NCI-H2171 (cell line): ENCODE measurements at places on chromosomes 11 and 22.

DNA sequence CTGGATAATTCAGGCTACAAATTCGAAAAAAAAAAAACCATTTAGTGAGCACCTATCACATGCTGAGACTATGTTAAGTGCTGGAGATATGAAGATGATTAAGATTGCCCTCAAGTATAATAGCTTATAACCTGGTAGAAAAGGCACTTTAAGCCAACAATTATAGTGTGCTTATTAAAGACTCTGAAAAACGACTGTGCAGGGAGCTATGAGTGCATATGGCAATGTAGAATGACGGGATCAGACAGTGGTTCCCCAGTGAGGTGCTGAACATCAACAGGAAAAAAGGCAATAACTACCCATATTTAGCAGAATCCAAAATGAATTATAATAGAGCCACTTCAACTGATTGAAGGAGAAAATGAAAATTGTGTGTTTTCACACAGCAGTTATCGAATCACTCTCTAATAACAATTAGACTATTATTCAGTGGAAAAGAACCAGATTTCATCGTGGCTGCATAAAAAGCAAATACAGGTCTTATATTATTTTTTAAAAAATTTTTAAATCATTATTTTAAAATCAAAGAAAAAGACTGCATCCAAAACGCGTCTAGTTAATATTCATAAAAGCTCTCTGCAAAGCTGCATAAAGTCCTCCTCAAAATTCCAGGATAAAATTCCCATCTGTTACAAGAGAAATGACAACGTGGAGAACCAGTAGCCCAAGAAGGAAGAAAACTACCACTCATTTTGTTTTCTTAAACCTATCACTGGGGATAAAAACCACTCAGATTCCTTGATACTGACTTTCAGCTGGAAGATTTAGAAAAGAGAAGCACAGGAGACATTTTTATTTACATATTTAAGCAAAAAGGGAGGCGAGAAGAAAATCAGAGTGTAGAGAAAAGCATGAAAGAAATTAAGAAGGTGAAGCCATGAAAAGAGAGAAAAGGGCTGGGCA lies 1.1 kb downstream of the MTMR2 start:
- no peak for DNase-seq

DNA sequence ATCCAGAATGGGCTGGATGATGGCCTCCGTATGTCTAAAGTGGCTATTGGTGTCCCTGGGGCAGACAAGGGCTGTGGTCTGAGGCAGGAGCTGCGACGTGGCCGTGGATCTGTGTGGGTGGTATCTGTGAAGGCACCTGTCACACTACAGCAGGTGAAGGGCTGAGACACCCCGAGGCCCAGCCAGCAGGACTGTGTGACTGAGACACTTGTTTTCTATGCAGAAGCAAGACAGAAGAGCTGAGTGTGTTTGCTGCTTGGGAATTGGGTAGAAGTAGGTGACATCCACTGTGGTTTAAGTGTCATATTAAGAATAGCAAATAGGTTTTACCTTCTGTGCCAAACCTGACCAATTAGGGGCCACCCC lies 35.0 kb downstream of the AMPD3 start:
- DNase-seq: no peak

GRCh38 chr11:24567380-24567779 lies 70.5 kb downstream of the LUZP2 start:
- DNase-seq: no peak

GRCh38 chr22:40051322-40051721 lies 56.6 kb downstream of the FAM83F start:
- no peak for DNase-seq

DNA sequence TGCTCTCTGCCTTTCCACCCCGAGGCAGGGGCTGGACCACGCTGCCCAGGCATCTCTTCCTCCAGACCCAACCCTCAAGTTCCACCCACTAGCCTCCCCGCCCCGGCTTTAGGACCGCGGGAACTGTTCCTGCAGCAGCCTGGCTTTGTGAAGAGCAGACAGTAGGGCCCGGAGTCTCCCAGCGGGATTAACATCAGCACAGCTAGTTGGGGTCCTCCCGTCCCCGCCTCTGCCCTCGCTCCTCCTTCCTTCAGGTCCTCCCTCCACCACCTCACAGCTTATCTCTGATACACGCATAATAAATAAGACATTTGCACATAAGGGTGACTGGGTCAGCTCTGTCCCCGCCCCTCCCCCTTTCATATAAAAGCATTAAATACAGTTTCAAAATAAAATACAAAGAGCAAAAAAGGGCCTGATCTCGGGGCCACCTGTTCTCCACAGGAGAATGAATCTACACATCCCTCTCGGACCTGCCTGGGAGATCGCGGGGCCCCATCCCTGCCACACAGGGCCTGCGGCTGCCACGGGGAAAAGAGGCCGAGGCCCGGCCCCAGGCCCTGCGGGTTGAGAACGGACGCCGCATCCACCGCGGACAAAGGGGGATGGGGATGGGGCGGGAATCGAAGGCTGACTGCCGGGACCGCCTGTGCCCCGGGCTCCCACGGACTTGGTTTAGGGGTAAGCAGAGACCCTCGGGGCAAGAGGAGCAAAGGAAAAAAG lies 6.5 kb downstream of the ZFTA start:
- no peak for DNase-seq

DNA sequence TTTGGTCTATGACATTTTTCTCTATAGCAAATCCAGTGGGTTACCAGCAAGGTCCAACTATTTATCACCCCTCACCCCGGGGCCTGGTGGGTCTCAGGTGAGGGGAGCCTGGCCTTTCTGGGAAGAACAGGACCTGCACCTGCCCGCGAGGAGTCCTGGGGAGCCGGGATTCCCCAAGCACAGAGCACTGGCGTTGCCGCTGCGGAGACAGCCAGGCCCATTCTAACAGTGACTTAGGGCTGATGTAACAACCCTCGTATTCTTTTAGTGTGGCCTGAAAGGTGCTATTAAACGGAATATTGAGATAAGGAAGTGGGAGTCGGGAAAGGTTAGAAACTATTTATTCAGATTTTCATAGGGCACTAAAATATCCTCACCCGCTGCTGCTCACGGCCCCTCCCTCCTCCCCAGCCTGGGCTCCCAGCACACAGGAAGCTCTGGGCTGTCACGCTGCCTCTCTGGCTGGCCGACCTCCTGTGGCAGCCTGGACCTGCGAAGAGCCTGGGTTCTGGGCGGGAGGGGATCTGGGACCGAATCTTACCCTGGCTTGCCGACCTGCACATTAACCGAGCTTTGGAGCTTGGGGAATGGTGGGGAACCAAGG lies 141.2 kb downstream of the MIAT start:
- DNase-seq: no peak

DNA sequence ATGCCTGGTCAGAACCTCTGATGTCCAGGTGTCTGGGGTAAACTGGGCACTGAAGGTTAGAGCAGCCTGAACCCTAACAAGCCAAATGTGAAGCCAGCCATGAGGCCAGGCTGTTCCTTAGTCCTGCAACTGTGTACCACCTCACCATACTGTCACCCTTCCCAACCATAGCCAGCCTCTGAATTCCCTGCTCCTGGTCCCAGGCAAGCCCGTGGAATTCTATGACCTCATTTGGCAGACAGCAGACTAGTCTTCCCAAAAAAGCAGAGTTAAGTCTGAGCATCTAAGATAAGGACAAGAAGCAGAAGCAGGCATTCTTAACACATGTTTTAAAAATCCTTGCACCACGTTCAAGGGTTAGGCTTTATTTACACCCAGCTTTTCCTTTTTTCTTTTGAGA lies 134.8 kb downstream of the C11orf58 start:
- DNase-seq: no peak

DNA sequence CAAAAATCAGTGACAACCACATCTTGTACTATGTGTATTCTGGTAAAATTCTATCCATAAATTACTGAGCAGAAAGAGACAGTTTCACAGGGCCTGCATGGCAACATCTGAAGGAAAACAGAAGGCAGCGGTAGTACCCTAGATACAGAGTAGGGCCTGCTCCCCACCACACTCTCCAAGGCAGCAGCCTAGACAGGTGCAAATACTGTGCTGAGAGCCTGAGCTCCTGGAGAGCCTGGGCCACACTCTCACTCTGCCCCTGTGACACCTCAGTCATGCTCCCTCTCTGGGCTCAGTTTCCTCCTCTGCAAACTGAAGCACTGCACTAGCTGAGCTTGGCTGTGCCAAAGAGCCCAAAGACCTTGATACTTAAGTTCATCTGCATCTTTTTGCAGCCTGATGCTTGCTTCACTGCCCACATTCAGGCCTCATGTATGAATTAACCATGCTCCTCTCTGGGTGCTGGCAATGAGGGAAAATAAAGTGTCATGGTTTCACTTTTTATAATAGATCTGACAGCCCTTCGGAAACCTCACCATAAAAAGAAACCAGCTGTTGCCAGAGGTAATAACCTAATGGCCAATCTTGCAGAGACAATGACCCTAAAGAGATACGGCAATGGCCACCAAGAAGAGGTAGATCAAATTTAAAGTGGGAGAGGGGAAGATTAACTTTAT lies 104.7 kb downstream of the PLEKHA7 start:
- no peak for DNase-seq

DNA sequence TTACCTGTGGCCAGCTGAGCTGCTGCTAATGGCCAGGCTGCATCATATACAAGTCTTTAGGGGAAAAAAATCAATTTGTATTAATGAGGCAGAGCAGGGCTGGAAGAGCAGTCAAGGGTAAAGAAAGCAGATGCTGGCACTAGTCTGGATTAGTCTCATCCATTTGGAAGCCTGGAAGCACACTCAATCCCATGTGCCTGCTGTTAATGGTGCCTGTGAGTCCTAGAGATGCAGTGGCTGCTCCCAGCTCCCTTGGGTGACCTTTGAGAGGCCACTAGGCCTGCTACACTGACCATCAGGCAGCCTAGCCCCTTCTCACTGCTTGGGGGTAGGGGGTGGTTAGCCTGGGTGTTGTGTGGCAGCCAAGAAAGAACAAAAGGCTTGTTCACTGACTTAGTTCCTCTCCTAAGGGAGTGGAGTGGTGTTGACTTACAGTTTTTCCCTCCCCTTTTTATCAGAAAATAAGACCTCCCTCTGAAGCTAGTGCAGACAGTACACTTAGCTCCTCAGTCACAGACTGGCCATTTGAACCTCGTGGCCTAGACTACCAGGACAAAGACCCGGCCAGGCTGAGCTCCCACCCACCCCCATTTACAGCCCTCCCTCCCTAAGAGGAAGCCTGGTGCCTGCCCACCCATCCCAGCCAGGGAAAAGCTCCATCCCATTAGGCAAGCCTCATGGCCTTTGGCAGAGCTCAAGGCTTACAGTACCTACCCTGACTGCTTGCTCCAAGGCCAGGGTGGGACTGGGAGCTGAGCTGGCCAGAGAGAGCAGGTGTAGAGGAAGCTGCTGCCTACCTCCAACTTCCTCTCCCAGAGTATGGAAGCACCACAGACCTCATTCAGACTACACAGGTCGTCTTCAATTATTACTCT lies 7.8 kb downstream of the PIK3IP1 start:
- peak; percentile 80 for DNase-seq

DNA sequence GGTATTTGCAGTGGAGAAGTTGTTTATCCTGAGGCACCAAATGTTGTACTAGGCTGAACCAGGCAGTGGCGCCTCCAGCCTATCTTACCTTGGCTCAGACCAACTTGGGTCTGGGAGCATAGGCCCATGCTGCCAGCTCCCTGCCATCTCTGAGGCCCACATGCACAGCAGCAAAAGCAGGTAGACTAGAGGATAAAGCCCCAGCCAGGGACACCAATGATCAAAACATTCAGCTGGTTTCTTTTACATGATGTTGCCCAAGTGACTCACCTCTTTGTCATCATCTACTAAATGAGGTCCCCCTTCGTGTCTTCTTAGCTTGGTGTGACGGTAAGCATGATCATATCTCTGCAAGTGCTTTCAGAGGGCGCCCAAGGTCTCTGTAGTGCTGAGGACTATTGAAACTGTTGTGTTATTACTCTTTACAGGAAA lies 112.1 kb upstream of the DRD2 start:
- DNase-seq: no peak

DNA sequence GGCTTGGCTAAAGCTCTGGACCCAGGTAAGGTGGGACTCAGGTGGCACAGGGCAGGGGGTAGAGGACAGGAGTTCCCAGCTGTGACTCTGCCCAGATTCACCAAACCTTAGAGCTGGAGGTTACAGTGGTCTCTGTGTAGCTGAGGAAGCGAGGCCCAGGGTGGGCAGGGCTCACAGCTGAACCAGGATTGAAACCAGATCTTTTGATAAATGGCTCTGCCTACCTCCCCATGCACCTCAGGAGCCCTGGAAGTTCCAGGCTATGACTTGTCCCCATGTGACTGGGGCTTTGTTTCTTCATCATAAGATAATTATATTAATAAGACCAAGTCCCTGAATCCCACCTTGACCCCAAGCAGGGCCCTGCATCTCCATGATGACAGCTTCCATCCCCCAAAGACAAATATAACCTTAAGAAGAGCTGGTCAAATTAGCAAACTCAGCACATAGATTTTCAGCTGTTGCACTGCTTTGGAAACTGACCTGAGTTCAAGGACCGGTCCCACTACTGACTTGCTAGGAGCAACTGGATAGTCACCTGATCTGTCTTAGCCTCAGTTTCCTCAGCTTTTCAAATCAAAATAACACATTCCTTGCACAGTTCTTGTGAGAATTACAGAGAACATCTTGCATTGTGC lies 21.3 kb upstream of the TSKU start:
- no peak for DNase-seq
